HFFc6 (cell line): ENCODE measurements at places on chromosomes 6 and 20.
A peak's percentile ranks its signal among the peaks of the same experiment; 100 is the strongest.

GRCh38 chr6:139926711-139927110, 552.3 kb upstream of the CITED2 start:
- DNase-seq, result peak; percentile 47

GRCh38 chr6:75747152-75747992, 1.7 kb upstream of the MYO6 start:
- DNase-seq, result no peak

- no peak for DNase-seq
These were observed 85.3 kb downstream of the DLGAP4 start for GRCh38 chr20:36391456-36391855.

DNA sequence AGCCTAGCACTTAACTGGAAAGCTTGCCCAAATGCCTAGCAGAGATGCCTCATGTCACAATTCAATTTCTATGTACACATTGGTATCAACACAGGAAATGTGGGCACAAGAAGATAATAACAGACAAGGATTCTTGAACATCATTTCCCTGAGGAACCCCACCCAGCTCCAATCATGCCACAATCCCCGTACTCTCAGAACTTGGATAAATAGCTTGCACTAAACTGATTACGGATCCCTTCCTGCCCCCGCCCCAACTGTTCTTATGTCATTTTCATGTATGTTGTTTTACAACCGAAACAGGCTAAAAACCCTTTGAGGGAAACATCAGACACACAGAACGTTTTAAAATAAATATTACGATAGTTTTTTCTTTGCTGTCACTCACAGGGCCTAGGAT, 87.1 kb downstream of the BACH2 start:
- no peak for DNase-seq

- DNase-seq, result no peak
These were observed 65.1 kb upstream of the DUSP22 start for GRCh38 chr6:227074-227782.

GRCh38 chr6:88629838-88630494, 333.5 kb downstream of the RNGTT start:
- DNase-seq, result no peak

DNA sequence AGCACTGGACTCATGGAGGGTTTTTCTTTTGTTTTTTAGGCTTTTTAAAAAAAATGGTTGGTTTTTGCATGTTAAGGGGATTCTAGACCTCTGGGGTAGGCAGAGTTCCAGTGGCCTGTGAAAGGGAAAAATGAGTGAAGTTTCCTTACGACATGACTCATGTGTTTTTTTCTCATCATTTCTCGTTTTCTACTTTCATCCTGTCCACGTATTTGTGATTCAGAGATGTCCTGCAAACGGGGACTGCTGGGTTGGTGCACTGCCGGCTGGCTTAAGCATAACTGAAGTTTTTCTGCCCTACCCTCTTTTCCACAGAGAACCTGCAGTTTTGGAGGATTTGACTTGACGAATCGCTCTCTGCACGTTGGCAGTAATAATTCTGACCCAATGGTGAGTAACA, 182.3 kb downstream of the SASH1 start:
- DNase-seq, result peak; percentile 88

GRCh38 chr6:321158-321438, 28.8 kb downstream of the DUSP22 start:
- no peak for DNase-seq

DNA sequence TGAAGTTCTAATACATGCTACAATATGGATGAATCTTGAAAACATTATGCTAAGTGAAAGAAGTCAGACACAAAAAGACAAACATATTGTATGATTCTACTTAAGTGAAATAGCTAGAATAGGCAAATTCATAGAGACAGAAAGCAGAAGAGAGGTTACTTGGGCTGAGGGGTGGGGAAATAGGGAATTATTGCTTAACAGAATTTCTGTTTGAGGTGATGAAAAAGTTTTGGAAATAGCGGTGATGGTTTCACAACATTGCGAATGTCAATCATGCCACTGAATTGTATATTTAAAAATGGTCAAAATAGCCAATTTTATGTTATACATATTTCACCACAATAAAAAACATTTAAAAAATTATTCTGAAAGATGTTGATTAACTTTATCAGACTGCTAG, 6.1 kb downstream of the SLC26A8 start:
- DNase-seq, result no peak

DNA sequence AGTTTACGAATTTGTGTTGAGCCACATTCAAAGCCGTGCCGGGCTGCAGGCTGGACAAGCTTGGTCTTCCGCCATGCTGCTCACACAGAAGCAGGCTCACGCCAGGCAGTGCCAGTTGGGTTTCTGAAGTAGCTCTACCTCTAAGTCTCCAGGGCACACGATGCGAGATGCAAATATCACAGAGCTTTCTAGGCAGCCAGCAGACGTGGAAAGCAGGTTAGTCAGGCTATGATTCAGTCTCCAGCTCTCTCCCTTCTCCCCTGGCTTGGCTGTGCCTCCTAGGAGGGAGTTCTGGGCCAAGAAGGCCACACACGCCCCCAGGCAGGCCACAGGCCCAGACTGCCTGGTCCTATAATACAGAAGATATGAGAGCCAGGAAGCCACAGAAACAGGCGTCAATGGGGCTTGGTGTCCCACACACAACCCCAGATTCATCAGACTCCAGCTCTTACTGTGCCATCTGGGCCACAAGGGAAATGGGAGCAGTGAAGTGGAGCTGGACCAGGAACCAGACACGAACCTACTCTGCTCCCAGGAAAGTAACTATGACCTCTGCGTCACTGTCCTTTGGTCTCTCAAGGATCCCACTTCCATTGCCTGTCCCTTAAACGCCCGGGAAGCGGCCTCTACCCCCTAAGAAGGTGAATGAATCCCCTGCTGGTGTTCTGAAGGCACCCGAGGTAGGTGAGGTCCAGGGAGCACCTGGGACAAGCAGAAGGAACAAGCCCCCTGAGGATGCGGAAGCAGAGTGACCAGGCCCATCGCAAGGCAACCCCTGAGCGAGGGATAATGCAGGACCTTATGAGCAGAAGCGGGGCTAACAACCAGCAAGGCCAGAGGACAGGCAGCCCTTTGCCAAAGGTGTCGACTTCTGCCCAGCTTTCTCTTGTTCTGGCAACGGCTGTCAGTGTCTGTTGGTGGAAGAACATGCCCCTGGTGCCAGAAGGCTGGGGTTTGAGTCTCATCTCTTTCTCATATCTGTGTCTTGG, 61.2 kb downstream of the GFOD1 start:
- DNase-seq, result peak; percentile 45

- DNase-seq, result no peak
These were observed at the start of gene TPMT for GRCh38 chr6:18154507-18155149. TPMT (minus strand) TSS chr6:18155077; CDS start chr6:18149127, 5,950 bp downstream.

DNA sequence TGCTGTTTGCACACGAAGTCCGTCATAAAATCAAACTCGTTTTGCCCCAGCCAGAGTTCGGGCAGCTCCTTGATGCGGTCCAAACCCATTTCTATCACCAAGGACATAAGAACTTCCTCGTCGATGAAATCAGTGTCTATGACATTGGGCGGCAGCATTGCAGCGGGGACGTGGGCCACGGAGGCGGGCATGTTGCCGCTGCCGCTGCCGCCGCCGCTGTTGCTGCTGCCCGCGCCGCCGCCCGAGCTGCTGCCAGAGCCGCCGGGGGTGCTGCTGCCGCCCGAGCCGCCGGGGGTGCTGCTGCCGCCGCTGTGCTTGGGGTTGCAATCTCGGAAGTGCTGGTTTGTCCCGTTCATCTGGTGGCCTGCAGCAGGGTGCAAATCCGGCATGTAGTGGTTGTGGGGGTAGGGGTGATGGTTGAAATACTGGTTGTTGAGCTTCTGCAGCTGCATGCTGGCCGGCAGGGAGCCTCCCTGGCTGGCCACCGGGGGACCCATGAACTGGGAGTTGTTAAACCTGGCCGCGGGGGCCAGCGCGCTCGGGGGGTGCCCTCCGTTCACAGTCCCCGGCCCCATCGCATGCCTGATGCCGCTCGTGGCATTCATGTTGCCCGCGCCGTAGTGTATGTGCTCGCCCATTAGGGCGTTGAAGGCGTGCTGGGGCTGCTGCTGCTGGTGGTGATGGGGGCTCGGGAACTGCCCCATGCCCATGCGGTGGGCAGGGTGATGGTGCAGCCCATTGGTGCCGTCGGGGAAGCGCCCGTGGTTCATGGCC, 1.1 kb downstream of the CITED2 start:
- DNase-seq, result peak; percentile 84

DNA sequence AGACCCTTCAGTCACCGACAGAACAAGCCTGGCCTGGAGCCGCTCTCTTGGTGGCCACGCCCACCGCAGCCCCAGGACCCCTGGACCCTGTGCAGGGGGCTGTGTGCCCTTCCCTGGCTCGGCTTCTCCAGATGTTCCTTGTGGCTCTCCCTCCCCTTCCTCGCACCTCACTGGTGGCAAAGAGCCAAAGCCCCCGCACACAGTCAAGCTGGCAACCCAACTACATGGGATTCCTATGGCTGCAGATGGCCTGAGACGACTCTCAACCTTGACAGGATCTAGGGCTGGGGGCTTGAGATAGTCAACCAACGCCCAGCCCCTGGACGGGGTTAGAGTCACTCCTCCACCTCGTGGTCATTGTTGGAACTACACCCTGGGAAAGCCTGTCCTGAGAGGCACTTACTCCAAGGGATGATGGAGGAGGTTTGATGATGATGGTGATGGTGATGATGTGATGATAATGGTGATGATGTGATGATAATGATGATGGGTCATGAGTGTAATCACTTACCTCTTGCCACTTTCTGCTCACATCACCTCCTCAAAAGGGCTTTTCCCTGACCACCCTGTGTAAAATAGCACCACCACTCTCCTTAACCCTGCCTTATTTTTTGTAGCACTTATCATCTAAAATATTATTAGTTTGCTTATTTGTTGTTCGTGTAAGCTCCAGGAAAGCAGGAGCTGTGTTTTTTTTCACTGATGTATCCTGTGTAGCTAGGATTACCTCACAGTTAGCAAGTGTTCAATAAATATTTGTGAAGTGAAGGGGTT, 278.4 kb downstream of the LRFN2 start:
- peak; percentile 3 for DNase-seq

DNA sequence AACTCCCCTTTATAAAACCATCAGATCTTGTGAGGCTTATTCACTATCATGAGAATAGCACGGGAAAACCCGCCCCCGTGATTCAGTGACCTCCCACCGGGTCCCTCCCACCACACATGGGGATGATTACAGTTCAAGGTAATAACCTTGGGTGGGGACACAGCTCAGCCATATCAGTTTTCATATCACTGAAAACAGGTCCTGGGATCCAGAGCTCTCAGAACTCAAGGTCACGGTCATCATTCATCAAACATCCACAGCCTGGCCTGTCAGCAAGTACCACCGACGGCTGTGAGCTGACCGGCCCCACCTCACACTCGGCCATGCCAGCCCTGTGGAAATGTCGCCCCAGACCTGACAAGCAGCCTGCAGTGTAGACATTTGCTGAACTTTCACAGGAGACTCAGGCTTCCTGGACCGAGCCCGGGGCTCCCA, 14.1 kb upstream of the FRMD1 start:
- DNase-seq, result no peak

- no peak for DNase-seq
These were observed 380.1 kb upstream of the SULF2 start for GRCh38 chr20:48165401-48165685.

DNA sequence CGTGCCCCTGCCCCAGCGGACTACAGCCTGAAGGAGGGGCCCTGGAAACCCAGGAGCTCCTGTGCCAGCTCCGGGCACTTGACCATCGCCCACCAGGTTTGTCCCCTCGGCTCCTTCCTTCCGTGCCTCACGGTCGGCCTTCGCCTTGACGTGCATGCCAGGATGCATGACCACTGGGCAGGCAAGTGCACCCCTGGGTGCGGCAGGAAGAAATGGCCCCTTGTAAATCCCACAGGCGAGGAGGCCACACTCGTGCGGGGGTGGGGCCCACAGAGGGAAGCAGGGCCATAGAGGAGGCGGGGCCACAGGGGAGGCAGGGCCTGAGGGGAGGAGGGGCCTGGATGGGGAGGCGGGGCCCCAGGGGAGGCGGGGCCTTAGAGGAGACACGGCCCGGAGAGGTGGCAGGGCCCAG, 81.7 kb downstream of the YTHDF1 start:
- no peak for DNase-seq

- DNase-seq, result no peak
These were observed 24.9 kb downstream of the TTLL2 start for GRCh38 chr6:167349631-167350274.

DNA sequence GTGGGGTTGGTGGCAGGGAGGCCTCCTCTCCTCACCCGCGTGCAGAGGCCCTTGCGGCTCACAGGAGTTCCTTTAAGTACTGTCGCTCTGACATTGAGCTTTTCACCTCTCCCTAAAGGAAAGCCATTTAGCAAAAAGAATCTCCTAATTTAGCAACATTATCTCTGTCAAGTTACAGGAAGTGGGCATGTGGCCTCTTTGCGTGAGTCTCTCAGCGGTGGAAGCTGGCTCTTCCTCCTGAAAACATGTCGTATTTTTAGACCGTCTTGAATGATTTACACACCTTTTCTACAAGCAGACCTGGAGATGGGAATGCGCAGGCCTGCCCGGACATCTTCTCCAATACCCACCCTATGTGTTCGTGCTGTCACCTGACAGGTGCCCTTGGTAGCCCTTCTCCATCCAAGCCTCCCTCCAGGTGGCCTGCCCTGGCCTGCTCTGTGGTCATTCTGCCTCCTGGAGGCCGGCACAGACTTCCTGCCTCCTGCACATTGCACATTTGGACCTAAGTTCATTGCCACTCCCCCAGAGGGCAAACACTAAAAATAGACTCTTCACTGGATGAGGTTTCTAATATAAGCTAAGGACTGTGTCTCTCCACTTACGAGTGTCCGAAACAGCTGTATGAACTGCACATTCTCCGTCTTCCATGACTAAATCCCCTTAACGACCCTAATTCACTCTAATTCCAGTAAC, 18.5 kb upstream of the PHACTR3 start:
- DNase-seq, result no peak
